NCI-H1694 (cell line): ENCODE measurements at places on chromosomes 2 and 18.

- no peak for DNase-seq
Measured at GRCh38 chr18:21820033-21820810, 79.6 kb downstream of the MIB1 start.

GRCh38 chr2:237312021-237312755, 101.8 kb downstream of the COL6A3 start:
- DNase-seq: no peak

- no peak for DNase-seq
Measured at GRCh38 chr2:223735659-223736244, 101.6 kb downstream of the AP1S3 start.

DNA sequence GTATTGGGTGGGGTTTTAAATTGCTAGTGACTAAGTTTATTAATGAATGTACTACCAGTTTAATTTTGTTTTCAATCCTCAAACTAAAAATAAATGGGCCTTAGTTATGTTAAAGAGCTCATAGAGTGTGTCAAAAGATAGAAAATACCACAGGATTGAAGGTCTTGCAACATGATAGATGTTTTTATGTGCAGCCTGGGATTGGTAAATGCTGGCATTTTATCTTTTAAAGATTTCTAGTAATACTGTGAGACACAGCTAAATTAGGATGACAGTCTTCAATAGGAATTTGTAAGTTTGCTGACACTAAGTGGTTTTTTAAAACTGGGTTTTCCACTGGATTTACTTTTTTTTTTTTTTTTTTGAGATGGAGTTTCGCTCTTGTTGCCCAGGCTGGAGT, 122.3 kb downstream of the HAUS1 start:
- DNase-seq: no peak

DNA sequence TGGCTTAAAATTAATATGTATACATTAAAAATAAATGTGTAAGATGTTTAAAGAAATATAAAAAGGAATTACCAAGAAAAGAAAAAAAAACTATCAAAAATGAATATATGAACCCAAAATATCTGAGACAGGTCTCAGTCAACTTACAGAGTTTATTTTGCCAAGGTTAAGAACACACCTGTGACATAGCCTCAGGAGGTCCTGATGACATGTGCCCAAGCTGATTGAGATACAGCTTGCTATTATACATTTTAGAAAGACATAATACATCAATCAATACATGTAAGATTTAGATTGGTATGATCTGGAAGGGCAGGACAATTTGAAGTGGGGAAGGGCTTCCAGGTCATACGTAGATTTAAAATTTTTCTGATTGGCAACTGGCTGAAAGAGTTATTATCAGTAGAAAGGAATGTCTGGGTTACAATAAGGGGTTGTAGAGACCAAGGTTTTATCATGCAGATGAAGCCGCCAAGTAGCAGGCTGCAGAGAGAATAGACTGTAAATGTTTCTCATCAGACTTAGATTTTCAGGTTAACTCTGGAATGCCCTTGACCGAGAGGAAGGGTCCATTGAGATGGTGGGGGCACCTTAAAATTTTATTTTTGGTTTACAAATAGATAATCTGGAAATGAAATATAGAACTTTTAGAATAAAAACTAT, 74.7 kb downstream of the EXOC6B start:
- DNase-seq: no peak
